Endothelial cell of umbilical vein (primary cell): ENCODE measurements at places on chromosomes 3 and 15.

DNA sequence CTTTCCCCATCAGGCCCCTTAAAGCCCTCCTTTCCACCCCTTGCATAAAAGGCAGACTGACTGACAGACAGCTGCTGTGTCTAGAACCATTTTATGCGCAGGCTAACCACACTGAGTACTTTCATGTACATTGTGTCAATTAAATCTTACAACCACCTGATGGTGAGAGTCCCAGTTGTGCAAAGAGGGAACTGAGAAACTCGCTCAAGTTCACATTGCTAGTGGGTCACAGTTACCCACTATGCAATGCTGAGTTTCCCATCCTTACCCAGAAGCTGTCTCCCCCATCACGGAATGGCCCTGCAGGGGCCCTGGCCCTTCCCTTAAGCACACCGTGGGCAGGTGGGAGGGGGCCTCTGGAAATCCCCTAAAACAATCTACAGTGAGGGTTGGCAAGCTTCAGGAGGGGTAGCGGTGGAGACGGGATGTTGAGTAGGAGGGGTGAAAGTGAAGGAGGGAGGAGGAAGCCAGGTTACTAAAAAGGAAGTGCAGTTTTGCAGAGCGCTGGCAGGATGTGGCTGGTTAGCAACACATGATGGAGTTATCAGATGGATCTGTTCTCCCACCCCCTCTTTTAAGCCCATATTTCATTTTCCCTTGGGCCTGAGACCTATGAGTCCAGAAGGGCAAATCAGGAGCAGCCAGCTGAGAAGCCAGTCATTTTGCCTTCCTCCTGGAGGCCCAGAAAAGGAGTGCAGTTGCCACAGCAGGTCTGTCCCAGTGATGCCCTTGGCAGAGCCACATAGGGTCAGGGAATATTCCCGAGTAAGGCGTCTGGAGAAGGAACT lies 30.0 kb downstream of the STARD5 start:
- DNase-seq = no peak

DNA sequence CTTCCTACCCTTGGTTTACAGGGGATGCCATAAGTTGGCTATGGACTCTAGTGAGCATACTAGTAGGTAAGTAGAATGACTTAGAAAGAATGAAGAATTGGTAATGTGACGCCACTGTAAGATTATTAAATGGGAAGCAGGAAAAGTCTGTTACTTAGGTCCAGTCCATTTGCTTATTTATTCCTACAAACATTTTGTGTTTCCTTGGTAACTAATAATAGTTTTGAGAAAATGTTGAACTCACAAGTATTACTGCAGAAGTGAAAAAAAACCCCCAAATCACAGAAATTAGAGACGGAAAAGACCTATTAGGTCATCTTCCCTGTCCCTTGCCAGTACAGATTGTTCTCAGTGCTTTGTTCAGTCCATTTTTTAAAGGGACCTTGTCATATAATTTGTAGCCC lies 63.5 kb downstream of the CMSS1 start:
- DNase-seq = peak; percentile 76

GRCh38 chr15:75713338-75713895 lies 769 bp upstream of the CSPG4 start:
- DNase-seq = no peak

DNA sequence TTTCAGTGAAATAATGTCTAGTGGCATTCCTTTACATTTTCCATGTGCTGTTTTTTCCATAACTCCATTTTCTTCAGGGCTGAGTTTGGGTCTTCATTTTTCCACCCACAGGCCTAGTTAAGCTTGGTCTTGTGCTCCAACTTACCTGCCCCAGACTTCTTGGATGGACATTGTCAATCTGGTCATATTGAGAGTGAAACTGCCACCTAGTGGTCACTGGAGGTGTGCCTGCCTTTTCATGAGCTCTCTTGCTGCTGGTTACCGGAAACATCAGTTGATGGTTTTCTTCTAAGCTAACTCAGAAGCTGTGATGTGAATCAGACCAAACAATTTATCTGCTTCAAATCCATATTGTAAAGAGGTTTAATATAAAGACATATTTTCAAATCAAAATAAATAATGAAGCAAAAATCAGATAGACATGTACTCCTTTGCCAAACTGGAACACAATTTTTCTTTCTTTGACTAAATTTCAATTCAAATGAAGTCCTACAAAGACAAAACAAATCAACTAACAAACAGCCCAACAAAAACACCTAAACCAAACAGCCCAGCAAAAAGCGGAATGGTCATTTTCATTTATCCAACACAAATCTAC lies 135.1 kb upstream of the RASGRP1 start:
- peak; percentile 71 for DNase-seq

GRCh38 chr3:127991681-127992080 lies 60.6 kb upstream of the SEC61A1 start:
- no peak for DNase-seq

- DNase-seq = no peak
Measured at GRCh38 chr15:63140936-63141335, 16.3 kb downstream of the RPS27L start.

- DNase-seq = no peak
Measured at GRCh38 chr3:153901991-153902390, 219.2 kb upstream of the ARHGEF26 start.

DNA sequence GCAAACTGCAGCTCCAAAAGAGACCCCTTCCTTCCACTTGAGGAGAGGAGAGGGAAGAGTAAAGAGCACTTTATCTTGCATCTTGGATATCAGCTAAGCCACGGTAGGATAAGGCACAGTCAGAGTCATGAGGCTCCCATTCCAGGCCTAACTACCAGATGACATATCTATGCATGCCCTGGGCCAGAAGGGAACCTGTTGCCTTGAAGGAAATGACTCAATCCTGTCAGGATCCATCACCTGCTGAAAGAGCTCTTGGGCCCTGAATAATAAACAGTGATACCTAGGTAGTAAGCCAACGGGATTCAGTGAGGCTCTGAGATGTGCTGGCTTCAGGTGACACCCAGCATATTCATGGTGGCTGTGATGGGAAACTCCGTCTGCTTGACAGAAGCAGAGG lies 118.5 kb upstream of the EPHA3 start:
- DNase-seq = no peak

DNA sequence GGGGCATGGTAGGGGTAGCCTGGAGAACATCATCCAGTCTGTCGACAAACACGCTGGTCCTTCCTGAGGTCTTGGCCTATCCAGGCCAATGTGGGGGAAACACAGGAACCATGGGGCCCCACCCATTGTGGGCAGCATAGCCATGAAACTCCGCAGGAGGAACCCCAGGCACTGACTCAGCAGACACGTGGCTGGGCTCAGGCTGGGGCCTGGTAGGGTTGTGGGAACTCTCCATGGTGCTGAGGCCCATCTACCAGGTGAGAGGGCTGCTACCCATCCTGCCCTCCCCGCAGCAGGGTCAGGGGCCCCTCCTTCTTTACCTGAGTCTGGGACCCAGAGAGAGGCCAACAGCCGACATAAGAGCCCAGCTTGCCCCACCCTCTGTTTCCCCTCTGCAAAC lies 22.6 kb upstream of the CACNA2D2 start:
- DNase-seq = no peak

DNA sequence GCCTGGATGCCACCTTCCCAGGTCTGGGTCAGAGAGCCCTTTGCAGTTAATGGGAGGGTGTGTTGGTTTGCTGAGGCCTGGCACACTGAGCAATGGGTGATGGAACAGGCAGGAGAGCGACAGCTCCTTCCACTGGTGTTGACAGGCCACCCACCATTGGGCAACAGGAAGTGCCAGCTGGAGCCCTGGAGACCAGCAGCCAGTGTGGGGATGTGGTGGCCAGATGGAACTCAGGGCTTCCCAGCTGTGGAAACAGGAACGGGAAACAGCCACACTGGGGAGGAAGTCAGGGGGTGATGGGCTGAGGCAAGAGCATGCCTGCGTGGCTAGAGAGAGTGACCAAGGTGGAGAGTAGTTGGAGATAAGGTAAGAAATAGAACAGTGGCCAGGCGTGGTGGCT lies 9.3 kb downstream of the PSTPIP1 start:
- DNase-seq = no peak

- DNase-seq = peak; percentile 6
Measured at GRCh38 chr3:124701687-124702086, 28.6 kb upstream of the UMPS start.

DNA sequence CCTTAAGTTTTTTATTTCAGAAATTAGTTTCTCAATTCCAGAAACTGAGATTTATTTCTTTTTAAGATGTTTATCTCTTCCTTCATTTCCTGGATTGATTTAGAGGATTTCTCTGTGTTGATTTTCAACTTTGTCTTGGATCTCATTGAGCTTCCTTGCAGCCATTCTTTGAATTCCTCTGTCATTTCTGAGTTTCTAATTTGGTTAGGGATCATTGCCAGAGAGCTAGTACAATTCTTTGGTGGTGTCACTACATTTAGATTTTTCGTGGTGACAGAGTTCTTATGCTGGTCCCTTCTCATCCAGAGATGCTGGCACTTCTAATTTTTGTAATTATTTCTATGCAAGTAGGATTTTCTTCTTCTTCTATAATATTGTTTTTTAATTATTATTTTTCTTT lies 691.1 kb upstream of the NAALADL2 start:
- no peak for DNase-seq

DNA sequence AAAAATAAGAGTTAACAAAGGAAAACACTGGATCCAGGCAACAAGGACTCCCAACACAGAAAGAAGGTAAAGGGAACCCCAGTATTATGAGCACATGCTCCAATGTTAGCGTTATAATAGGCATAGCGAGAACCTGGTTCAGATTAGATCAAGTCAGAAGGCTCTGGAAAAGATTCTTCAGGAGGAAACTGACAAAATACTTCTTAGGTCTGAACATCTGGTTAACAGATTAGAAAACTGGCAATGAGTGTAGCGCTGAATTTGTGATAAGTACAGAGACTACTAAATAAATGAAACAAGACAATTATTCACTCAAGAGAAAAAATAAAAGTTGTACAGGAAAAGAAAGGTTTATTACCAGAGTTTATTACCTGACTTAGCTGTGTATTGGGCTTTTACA lies 146.1 kb downstream of the DPH6 start:
- DNase-seq = no peak

DNA sequence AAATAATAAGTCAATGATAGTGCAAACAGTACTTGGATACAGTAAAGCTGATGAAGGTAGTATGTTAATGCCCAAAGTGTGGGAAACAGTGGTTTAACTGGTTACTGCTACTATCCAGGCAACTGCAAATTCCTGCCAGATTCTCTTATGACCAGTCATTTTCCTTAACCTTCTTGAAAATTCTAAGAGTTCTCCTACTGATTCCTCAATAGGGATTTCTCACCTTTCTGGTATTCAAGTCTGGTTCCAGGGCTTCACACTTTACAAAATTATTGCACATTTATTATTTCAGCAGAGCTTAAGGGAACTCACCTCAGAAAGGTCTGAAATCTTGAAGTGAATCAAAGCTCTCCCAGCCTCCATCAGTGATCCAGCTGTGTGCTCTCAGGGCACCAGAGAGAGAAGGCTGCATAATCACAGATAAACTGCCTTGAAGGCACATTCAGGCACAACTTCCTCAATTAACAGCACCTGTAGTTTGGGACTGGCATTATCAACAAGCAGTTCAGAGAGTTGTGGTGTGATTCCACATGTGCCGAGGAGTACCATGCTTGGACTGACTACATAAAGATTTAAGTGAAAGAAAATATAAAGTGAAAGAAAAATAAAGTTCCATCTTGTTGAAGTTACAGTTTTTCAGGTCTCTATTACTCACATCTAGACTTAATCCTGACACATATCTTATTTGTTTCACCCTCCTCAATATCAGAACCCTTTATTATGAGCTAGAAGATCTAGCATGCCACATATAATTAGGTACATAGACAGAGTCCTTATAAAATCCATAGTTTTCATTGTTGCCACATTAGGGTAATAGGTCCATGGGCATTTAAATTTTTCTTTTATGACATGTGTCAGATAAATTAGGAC lies 59.5 kb upstream of the TIPARP start:
- DNase-seq = no peak

GRCh38 chr3:47295976-47296375 lies 13.2 kb downstream of the KLHL18 start:
- no peak for DNase-seq

- no peak for DNase-seq
Measured at GRCh38 chr3:16145176-16145575, 29.3 kb upstream of the GALNT15 start.

DNA sequence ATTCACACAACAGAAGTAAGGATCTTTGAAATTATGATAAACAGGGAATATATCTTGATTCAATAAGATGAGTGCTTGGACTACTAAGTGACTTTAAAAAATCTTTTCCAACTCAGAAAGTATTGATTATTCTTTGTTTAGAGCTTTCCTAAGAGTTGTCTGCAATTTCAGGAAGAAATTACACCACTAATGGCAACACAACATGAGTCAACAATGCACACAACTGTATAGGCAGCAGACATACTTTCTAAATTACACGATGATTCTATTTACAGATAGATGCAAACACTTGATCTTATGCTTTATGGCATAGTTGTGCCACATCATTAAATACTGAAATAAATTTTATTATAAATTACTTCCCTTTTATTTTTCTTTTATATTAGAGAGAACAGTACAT lies 4.4 kb downstream of the NAA50 start:
- DNase-seq = no peak

GRCh38 chr15:38714309-38715072 lies 149.9 kb upstream of the RASGRP1 start:
- DNase-seq = peak; percentile 92

- DNase-seq = no peak
Measured at GRCh38 chr3:188390343-188390718, 236.4 kb downstream of the LPP start.

DNA sequence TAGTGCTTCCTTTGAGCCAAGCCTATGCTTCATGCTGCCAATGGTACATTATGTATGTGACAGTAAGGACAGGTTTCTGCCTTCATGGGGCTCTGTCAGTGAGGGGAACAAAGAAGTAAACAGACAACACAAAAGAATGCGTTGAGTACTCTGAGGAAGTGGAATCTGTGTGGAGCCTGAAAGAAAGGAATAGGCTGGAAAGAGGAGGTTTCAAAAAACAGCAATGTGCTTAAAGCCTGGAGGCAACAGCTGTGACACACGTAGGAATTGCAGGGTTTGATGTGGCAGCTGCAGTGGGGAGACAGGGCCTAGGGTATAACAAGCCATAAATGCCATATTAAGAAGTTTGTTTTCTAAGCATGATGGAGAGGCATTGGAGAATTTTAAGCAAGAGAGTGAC lies 316.7 kb downstream of the CLSTN2 start:
- DNase-seq = no peak

GRCh38 chr3:6994081-6994668 lies 133.3 kb downstream of the GRM7 start:
- peak; percentile 57 for DNase-seq

DNA sequence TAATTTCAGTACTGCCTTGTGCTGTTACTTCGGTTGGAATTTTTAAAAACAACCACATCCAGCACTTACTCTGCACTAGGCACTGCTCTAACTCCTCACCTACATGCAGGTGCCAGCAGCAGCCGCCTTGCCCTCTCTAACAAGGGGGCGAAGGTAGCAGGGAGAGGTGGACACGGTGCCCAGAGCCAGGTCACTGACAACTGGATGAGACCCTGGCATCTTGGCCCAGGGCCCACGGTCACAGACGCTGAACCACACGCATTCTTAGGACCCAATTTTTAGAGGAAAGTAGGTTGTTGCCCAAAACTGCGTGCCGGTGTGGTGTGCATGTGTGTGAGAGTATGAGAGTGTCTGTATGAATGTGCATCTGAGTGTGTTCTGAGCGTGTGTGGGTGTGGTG lies 63.4 kb upstream of the GATA2 start:
- peak; percentile 42 for DNase-seq

- DNase-seq = no peak
Measured at GRCh38 chr15:60340207-60340921, 57.4 kb downstream of the ANXA2 start.
